T-helper 2 cell treated with Interferon-gamma antibody and Interleukin-4, amounts not matched to agents 5 μg/mL and 100 μg/mL, for 36 hours (primary cell): ENCODE measurements at places on chromosomes 16 and 17.

- no peak overlapping the region for H3K4me3 ChIP-seq
- no peaks in the 10 kb centered on the region for H3K27me3 ChIP-seq
- H3K4me1 ChIP-seq = no peaks in the 10 kb centered on the region
- H3K27ac ChIP-seq = no peak overlapping the region
Measured at GRCh38 chr16:58793366-58793765, 59.2 kb upstream of the GOT2 start.

DNA sequence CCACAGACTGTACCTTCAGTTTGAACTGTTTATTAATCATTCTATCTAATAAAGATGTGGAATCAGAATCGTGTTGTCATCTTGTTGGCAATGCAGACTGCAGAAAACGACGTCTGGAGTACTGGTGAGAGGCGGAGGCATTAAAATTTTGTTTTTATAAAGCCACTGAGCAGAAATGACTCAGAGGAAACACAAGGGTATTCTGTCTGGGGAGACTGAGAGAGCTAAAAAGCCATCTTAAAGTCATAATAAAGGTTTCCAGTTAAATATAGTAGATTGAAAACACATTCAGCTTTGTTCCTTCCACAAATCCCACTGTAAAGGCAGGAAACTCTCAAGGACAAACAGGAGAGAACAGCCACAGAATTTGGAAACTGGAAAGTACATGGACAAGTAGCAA lies 74.2 kb downstream of the CPPED1 start:
- no peak for DNase-seq
- no peak overlapping the region for H3K27ac ChIP-seq
- H3K36me3 ChIP-seq = peaks cover 22% of the 10 kb centered on the region
- no peak overlapping the region for H3K4me3 ChIP-seq
- no peaks in the 10 kb centered on the region for H3K27me3 ChIP-seq
- peaks cover 3% of the 10 kb centered on the region for H3K4me1 ChIP-seq

DNA sequence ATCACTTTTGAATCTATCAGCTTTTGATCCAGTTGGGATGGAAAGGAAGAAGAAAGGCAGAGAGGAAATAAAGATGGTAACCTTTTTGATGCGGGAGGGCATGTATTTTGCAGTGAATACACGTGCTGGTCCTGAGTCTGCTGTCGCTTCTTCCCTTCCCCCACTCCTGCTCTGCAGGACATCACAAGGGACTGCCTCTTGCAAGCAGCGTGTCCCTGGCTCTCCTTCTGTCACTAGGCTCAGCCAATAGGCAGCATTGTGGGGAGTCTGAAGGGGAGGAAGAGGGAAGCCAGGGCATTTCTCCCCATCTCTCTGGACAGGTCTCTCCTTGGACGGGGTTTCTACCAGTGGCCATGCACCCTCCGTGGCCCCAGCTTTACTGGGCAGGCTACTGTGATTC lies 15.7 kb upstream of the WFDC1 start:
- no peak overlapping the region for H3K4me3 ChIP-seq
- no peaks in the 10 kb centered on the region for H3K4me1 ChIP-seq
- no peak for DNase-seq
- H3K27ac ChIP-seq = no peak overlapping the region

- no peak overlapping the region for H3K27ac ChIP-seq
- no peak overlapping the region for H3K4me3 ChIP-seq
- H3K27me3 ChIP-seq = peaks cover 16% of the 10 kb centered on the region
- DNase-seq = no peak
- H3K4me1 ChIP-seq = no peaks in the 10 kb centered on the region
- no peaks in the 10 kb centered on the region for H3K36me3 ChIP-seq
Measured at GRCh38 chr17:30956764-30957374, 14.0 kb upstream of the RNF135 start.

DNA sequence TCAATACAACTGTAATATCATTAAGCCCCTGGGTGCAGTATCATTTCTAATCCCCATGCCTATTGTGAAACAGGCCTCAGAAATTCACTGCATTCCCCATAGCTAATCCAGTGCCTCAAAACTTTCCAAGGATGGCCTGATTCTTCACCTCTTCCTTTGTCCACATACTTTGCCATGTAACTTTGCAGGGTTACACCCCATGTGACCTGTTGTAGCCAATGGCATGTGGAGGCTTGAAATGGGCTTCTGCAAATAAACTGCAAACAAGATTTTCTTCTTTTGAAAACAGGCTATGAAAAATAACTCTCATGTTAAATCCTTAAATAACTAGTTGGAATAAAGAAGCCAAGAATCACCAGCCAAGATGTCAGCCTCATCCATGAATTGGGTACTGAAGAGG lies 35.9 kb downstream of the ABCA10 start:
- DNase-seq = no peak
- no peaks in the 10 kb centered on the region for H3K4me1 ChIP-seq
- no peaks in the 10 kb centered on the region for H3K27me3 ChIP-seq

DNA sequence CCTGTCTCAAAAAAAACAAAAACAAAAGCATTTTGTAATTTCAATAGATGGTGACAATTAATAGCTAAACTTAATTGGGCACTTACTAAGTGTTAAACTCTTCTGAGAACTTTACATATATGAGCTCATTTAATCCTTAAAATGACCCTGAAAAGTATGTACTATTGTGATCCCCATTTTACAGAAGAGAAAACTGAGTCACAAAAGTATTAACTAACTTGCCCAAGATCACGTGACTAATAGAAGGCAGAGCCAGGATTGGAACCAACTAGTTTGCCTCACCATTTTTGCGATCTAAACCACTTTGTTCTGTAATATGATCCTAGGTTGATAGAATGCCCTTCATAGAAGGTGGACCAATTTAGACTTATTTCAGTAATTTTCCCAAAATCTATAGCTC lies 26.2 kb downstream of the VMP1 start:
- H3K4me3 ChIP-seq = no peak overlapping the region
- DNase-seq = no peak
- peaks cover 11% of the 10 kb centered on the region for H3K36me3 ChIP-seq
- peaks cover 8% of the 10 kb centered on the region for H3K4me1 ChIP-seq

- H3K27ac ChIP-seq = no peak overlapping the region
- H3K36me3 ChIP-seq = no peaks in the 10 kb centered on the region
- no peaks in the 10 kb centered on the region for H3K27me3 ChIP-seq
- DNase-seq = peak; percentile 23
Measured at GRCh38 chr16:77308163-77308561, 109.0 kb downstream of the SYCE1L start.

DNA sequence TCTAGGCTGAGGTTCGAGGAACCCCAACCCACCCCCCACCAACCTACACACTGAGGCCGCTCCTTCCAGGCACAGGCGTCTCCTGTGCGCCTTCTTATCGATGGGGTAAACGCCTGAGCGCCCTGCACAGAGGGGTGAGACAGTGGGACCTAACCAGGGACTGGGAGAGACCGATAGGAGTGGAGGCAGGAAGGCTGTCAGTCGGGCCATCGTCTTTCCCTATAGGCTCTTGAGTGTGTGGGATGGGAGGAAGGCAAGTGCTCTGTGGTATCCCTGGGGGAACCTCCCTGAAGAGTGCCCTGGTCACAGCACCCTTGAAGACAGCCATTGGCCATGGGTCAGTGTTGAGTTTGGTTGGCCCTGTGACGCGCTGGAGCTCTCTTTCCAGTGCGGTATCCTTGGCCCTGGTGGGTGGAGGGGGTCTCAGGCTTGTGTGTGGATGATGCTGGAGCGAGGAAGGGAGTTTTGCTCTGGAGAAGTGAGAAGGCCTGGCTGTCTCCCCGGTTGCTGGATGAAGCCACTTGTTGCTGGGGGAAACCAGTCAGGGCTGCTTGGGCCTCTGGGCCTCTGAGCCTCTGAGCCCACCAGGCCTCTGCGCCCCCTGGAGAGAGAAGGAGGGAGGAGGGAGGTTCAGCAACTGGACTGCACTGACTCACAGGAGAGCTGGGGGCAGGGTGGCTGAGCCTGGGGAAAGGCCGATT lies 1.7 kb downstream of the GPRC5C start:
- peaks cover 8% of the 10 kb centered on the region for H3K4me1 ChIP-seq
- H3K27me3 ChIP-seq = peaks cover 52% of the 10 kb centered on the region
- no peak overlapping the region for H3K27ac ChIP-seq

- H3K27me3 ChIP-seq = no peaks in the 10 kb centered on the region
- no peak for DNase-seq
- no peaks in the 10 kb centered on the region for H3K36me3 ChIP-seq
- no peak overlapping the region for H3K27ac ChIP-seq
- H3K4me1 ChIP-seq = peaks cover 25% of the 10 kb centered on the region
Measured at GRCh38 chr17:60168654-60169053, 18.9 kb downstream of the CA4 start.

DNA sequence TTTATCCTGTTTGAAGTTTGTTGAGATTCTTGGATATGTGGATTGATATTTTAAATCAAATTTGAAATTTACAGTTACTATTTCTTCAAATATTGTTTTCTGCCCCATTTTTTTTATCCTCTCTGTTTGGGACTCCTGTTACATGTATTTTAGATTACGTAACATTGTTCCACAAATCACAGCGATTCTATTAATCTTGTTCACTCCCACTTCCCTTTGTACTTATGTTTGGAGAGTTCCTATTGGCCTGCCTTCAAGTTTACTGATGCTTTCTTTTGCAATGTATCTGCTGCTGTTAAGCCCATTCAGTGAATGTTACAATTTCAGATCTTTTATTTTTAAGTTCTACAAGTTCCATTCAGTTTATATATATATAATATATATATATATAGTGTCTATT lies 288.3 kb upstream of the TNRC6C start:
- peak overlapping the region; percentile 22 for H3K4me3 ChIP-seq
- H3K36me3 ChIP-seq = peaks cover 67% of the 10 kb centered on the region
- H3K27ac ChIP-seq = peak overlapping the region; percentile 26
- H3K4me1 ChIP-seq = peaks cover 56% of the 10 kb centered on the region
- H3K27me3 ChIP-seq = no peaks in the 10 kb centered on the region
- DNase-seq = no peak

- peak overlapping the region; percentile 75 for H3K4me3 ChIP-seq
- H3K27ac ChIP-seq = peak overlapping the region; percentile 26
- peaks cover 13% of the 10 kb centered on the region for H3K36me3 ChIP-seq
- H3K4me1 ChIP-seq = peaks cover 16% of the 10 kb centered on the region
- H3K27me3 ChIP-seq = peaks cover 28% of the 10 kb centered on the region
Measured at GRCh38 chr17:1714427-1714979, 4.3 kb upstream of the TLCD2 start.

DNA sequence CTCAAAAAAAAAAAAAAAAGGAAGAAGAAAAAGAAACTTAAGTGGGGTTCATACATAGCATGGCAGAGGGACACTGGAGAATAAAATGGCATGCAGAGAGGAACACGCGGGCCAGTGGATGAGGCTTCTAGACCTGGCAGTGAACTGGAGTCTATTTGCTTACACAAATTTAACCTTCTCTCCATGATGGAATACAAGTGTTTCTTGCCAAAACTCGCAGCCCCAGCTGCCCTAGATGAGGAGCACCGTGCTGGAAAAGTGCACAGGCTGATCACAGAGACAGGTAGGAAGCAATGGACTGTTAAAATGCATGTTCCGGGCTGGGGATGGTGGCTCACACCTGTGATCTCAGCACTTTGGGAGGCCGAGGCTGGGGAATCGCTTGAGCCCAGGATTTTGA lies 9.3 kb downstream of the SSTR2 start:
- peaks cover 8% of the 10 kb centered on the region for H3K4me1 ChIP-seq
- DNase-seq = no peak
- no peaks in the 10 kb centered on the region for H3K36me3 ChIP-seq
- H3K4me3 ChIP-seq = no peak overlapping the region

- no peak for DNase-seq
- no peaks in the 10 kb centered on the region for H3K36me3 ChIP-seq
- H3K4me1 ChIP-seq = no peaks in the 10 kb centered on the region
- no peak overlapping the region for H3K4me3 ChIP-seq
- no peak overlapping the region for H3K27ac ChIP-seq
- H3K27me3 ChIP-seq = peaks cover 3% of the 10 kb centered on the region
Measured at GRCh38 chr17:33057564-33057963, 65.9 kb downstream of the SPACA3 start.

DNA sequence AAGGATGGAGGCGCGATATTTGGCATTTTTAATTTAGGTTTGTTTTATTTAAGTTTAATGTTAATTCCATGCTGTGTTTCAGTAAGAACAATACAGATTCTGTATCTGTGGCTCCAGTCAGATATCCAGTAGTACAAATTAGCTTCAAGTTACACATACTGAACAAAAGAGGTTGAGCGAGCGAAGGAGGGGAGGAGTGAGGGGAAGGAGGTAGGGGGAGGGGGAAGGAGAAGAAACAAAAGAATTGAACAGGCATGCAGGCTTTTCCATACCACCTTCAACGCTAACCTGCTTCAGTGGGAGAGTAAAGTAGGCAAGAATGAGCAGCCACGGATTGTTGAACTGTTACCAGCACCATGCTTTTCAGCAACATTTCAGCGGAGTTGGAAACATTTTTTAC lies 55.5 kb downstream of the YWHAE start:
- H3K36me3 ChIP-seq = peaks cover 35% of the 10 kb centered on the region
- peaks cover 7% of the 10 kb centered on the region for H3K4me1 ChIP-seq
- no peak overlapping the region for H3K27ac ChIP-seq

DNA sequence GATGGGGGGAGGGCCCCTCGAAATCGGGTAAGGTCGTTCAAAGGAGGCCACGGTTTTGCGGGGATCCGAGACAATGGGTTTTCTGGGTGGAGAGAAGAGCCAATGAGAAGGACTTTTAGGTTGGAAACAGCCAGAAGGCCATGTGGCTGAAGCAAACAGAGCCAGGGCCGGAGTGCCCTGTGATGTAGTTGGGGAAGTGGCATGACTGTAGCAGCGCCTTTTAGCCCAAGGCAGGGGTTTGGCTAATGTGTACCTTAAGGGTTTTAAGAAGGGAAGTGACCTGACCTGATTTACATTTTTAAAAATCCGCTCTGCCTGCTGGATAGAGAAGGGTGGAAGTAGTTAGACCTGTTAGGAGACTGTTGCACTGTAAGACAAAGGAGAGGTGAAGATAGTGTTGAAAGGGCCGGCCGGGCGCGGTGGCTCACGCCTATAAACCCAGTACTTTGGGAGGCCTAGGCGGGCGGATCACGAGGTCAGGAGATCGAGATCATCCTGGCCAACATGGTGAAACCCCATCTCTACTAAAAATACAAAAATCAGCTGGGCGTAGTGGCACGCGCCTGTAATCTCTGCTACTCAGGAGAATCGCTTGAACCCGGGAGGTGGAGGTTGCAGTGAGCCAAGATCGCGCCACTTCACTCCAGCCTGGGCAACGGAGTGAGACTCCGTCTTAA lies 1.0 kb downstream of the LYRM1 start:
- H3K4me3 ChIP-seq = peak overlapping the region; percentile 99
- DNase-seq = peak; percentile 20
- peaks cover 73% of the 10 kb centered on the region for H3K4me1 ChIP-seq
- H3K27me3 ChIP-seq = no peaks in the 10 kb centered on the region
- H3K36me3 ChIP-seq = peaks cover 36% of the 10 kb centered on the region

DNA sequence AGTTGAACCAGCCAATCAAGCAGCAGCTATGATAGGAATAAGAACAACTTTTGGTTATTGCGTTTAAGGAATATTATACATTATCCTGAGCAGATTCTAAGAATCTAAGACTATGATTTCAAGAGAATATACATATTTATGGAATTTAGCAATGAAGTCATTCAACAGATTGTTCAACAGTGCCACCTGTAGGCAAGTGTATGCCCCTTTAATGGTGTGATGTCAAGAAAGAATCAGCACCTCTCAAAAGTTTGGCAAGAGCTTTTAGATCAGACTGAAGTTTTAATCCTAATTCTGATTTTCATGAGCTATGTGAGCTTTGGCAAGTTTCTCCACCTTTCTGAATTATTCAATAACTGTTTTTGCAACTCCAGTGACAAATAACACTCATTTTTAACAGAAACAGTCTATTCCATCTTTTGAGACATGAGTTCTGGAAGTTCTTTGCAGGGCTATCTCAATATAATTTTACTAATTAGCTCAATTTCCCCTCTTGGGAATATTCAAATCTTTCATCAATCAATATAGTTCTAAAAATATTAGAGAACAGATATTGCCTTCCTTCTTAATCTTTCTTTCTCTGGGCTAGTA lies 474.3 kb upstream of the TOM1L1 start:
- no peaks in the 10 kb centered on the region for H3K36me3 ChIP-seq
- no peaks in the 10 kb centered on the region for H3K4me1 ChIP-seq
- no peaks in the 10 kb centered on the region for H3K27me3 ChIP-seq
- no peak overlapping the region for H3K27ac ChIP-seq
